ENCODE measurements at places on chromosomes 11 and 22. TPM values are rescaled to one million over a fixed set of nuclear protein-coding genes. Genes with fewer than 3 reads are reported as not detected.

GRCh38 chr11:78868563-78868962 lies 293.9 kb upstream of the NARS2 start:
- no peak for DNase-seq

The UPB1 gene
- total RNA-seq, result 0.11 TPM

The NEAT1 gene
- 430 TPM for total RNA-seq

GRCh38 chr22:24810043-24810749 lies 4.2 kb downstream of the SGSM1 start:
- no peak for DNase-seq

GRCh38 chr22:46139895-46140350 lies 10.4 kb upstream of the PPARA start:
- DNase-seq, result no peak

- no peak for DNase-seq
These were observed 4.3 kb upstream of the NRIP3 start for GRCh38 chr11:9008011-9008550.

DNA sequence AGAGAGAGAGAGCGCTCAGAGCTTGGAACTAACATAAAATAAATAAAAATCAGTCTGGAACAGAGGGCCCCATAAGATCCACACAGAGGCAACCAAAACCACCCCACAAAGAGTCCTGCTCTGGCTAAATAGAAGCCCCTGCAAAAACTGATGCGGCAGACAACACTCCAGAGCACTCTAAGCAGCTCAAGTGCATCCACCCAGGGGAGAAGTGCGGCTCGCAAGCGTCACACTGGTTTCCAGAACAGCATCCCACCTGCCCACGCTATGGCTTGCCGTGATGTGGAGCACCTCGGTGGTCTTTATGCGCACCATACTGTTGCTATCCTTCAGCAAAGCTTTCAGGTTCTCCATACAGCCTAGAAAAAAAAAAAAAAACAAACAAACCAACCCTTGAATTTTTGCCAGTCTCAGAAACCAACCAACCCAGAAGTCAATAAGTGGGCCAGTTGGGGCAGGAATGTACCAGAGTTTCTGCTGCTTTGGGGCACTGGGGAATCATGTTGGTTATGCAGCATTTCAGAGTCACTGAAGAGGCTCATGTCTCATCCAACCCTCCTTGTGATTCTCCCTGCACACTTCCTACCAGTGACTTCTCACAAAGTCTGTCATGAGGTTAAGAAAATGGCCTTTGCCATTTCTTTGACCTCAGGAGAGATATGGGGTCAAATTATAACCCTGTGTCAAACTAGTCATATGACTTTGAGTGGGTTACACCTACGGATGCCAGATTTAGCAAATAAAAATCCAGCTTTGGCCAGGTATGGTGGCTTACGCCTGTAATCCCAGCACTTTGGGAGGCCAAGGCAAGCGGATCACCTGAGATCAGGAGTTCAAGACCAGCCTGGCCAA lies 3.0 kb downstream of the RSPH14 start:
- no peak for DNase-seq

DNA sequence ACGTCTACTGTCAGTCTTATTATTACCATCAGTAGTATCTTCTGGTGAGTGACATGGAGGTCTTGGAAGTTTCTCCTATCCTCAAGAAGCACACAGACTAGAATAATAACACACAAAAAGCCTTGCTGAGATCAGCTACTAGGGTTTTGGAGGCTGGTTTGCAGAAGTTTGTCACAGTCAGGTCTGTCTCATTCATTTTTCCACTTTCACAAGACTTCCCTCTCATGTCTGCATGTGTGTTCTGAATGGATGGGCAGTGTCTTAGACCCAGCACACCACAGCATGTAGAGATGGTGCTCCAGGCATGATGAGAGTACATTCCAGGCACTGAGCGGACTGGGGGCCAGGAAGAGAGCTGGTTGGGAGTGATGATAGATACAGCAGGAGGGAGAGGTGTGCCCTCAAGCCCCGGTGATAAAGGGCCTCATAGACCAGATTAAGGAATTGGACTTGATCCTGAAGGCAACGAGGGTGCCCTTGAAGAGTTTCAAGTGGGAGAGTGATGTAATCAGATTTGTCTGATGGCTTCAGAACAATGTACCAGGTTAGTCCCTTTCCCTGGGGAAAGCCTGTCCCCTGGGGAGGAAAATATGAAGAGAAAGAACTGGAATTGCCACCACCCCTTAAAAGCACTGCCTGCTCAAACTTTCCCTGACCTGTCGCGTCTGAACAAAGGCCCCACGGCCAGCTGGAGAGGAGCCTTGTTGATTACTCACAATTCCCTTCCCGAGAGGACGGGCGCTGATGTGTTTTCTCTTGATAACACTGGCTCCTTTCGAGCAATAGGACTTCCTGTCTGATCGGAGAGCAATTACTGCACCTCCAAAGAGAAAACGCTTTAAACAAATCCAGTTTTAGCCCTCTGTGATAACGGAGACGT lies 45.1 kb upstream of the LMO2 start:
- DNase-seq, result no peak

- no peak for DNase-seq
These were observed 65.5 kb upstream of the ARHGAP20 start for GRCh38 chr11:110777775-110778174.

DNA sequence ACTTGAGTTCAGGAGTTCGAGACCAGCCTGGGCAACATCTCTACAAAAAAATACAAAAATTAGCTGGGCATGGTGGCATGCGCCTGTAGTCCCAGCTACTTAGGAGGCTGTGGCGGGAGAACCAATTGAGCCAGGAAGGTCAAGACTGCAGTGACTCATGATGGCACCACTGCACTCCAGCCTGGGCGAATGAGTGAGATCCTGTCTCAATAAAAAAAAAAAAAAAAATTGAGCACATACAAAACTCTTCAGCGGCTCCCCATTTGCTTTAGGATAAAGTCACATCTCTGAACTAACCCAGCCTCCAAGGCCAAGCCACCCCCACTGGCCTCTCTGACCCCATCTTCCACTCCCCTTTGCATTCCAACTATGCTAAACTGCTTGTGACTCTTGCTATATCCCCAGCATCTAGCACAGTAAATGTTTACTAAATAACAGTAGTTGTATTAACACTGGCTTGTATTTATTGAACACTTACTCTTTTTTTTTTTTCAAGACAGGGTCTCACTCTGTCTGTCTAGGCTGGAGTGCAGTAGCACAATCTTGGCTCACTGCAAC lies 28.9 kb downstream of the CREB3L1 start:
- DNase-seq, result no peak

The MTA2 gene
- 215 TPM for total RNA-seq

GRCh38 chr22:33880986-33881385 lies 39.3 kb downstream of the LARGE1 start:
- DNase-seq, result no peak

The CENPM gene
- 59.3 TPM for total RNA-seq

GRCh38 chr11:62324731-62325556 lies 12.3 kb upstream of the ASRGL1 start:
- DNase-seq, result peak; percentile 33

GRCh38 chr11:67600324-67601029 lies 6.3 kb upstream of the NDUFV1 start:
- DNase-seq, result no peak

- no peak for DNase-seq
These were observed 1524.9 kb downstream of the BRD1 start for GRCh38 chr22:48302657-48303368.

DNA sequence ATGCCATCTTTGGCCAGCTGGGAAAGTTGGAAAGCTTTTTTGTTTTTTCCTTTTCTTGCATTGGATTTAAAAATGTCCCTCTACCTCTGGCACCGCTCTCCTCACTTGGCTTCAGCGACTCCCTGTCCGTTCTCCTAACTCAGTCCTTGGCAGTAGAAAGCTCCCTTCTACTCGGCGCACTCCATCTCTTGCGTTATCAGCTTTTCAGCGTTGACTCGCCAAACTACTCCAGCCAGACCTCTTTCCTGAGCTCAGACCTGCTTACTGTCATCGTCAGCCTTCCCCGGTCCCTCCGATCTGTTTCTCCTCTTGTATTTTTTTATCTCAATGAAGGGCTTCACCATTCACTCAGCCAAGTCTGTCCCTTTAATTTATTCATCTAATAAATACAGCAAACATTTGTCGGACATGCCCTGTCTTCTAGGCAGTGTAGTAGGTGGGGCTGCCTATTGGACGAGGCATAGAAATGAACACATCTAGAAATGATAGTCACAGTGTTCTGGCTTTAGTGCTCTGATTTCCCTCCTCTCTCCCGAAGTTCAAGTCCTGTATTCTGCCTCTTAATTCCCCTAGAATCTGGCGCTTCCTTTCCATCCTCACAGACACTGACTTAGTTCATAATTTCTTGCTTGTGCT lies 839 bp downstream of the CEP164 start:
- no peak for DNase-seq

The RAB38 gene
- 2.0 TPM for total RNA-seq

- no peak for DNase-seq
These were observed 64.6 kb downstream of the OTOG start for GRCh38 chr11:17611503-17612220.

- DNase-seq, result no peak
These were observed 62.8 kb downstream of the PPFIA1 start for GRCh38 chr11:70333261-70333660.

DNA sequence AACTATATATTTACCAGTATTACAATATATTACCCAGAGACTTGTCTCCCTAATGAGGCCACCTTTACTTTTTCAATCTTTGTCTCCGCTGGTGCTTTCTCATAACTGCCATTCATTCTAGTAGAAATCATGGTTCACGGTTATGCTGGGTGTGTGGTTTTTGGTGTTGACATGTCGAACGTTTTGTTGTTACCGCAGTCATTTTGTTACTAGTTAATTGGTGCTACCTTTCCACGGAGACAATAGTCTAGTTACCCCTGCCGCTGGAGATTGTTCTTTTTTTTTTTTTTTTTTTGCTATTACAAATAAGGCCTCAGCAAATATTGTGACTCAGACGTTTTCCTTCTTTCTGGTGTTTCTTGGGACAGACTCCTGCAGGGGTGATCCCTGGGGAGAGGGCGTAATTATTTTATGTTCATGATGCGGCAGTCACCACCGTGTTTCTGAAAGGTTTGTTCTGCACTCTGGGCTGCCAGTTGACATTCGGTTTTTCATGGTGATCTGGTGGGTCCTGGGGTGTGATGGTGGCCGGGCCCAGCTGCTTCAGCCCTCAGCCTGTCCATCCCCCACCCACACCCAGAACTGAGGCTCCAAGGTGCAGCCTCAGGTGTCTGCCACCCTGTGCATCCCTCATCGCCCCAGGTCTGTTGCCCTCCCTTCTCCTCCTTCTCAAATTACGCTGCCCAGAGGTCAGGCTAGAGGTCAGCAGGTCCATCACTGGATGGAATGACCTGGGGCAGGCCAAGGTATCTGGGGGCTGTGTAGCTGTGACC lies 28.6 kb downstream of the LRP5 start:
- no peak for DNase-seq

The OR2AG2 gene
- total RNA-seq, result 0.34 TPM

- DNase-seq, result no peak
These were observed 412.7 kb downstream of the ETS1 start for GRCh38 chr11:128174465-128175291.

DNA sequence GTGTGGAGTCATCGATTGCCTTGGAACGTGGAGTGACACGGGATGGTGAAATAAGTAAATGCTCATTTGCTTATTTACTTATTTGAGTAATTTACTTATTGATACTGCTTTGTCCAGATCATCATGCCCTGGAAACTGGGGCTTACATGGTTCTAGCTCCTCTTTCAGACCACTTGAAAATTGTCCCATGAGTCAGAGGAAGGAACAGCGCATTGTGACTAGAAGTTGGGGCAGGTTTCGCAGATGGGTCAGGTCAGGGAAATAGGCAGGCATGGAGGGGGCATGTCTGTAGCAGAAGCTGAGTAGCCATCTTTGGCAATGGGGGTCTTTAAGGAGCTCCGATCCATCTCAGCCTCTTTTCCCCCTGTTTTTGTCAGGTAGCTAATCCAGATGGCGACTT lies 104.2 kb upstream of the SORL1-AS1 start:
- DNase-seq, result no peak

All from activated T-helper 2 cell treated with anti-CD3 and anti-CD28 coated beads, Interferon-gamma antibody, Interleukin-2, Interleukin-4, amounts not matched to agents 10 μg/mL and 5 μg/mL and 100 μg/mL, durations not matched to agents 14 hours and 24 hours and 36 hours (primary cell).